ENCODE measurements at places on chromosomes 5 and 9. TPM values are rescaled to one million over a fixed set of nuclear protein-coding genes. Genes with fewer than 3 reads are reported as not detected.

- DNase-seq = no peak
Observed at GRCh38 chr5:147673791-147674190, 108.7 kb downstream of the JAKMIP2 start.

Gene EPB41L4A
- total RNA-seq = 27.5 TPM

DNA sequence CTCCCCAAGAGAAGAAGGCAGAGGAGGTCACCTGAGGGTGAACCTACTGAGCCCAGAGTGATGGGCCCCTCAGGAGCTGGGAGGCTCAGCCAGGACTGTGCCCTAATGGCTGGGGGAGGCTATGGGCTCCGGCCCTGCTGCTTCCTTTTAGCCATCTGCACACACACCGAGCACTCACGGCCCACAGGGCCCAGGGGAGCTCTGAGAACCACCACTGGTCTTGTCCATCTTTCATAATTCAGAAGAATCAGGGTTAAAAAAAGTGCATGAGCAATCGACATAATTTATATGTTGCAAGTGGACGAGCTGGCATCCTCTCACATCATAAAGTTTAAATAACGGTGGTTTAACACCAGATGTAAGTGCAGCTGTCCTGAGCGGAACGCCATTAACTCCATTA is 162.1 kb downstream of the FSTL4 start:
- DNase-seq = no peak

- no peak for DNase-seq
Observed at GRCh38 chr5:170791325-170791954, 7.9 kb downstream of the GABRP start.

Gene CDH12
- not detected for total RNA-seq

Gene CLIC3
- total RNA-seq = 23.6 TPM

DNA sequence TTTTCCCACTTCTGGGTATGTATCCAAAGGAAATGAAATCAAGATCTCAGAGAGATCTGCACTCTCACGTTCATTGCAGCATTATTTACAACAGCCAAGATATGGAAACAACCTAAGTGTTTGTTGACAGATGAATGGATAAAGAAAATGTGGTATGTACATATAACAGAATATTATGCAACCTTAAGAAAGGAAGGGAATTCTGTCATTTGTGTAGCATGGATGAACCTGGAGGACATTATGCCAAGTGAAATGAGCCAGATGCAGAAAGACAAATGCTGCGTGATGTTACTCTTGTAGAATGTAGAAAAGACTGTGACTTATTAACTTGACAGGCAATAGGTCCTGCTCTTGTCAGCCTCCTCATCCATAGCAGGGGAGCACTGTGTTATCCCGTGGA is 31.4 kb downstream of the PPARGC1B start:
- DNase-seq = no peak

DNA sequence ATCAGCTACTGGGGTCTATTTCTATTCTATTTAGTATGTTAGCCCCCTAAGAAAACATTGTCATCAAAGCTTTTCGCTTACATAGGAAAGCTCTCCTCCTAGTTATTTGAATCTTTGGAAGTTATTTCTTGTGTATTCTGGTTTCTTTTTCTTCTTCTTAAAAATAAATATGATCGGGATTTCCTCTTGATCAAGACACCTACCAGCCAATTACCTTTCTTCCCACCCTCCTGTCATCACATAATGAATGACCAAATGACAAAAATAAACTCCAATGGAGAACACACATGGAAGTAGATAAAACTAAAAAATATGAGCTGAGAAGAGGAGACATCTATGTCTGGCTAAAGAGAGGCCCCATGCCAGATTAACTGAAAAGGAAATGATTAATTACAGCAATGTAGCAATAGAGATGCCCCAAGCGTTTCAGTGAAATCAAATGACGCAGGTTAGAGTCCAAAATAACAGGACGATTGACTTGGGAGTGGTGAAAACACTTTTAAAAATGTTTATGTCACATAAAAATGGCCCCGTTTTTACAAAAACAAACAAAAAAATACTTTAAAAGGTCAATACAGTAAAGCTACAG is 59.5 kb upstream of the PCSK1 start:
- no peak for DNase-seq

Gene ESM1
- total RNA-seq = not detected

DNA sequence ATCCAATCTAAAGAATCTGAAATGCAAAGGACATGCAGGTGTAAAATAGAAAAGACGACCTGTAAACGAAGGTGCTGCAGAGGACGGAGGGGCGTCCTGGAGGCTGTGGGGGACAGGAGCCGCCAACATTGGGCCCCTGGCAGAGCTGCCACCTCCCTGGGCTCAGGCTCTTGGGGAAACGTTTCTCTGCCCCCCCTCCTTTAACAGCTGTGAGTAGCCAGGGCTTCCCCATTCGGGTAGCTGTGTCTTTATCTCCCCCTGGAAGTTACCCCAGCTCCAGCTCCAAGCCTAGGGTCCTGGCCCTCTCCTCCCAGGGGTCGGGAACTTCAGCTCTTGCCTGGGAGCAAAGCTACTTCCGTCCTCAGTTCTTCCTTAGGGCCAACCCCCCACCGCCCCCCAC is 51.5 kb downstream of the PSD2 start:
- no peak for DNase-seq

Gene C5orf52
- not detected for total RNA-seq

DNA sequence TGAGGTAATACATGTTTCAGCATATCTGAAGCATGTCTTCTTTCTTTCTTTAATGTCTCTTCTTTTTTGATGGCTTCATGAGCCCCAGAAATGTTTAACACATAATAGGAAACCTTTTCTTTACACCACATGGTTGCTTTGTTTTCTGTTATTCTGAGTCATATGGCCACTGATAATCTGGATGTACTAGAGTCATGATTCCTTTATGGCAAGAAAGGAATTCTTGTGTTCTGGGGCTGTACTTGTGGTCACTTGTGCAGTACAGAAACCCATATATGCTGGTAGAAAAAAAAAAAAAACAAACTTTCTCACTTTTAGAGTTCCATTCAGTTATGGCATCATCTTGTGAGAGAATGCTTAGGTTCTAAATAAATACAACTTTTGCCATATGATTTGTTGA is 1669.3 kb upstream of the CDH9 start:
- no peak for DNase-seq

- DNase-seq = no peak
Observed at GRCh38 chr5:6755519-6755918, 42.3 kb downstream of the TENT4A start.

- no peak for DNase-seq
Observed at GRCh38 chr5:66987949-66988838, 208.4 kb downstream of the CD180 start.

Data from vagina (tissue), 2 donors.